ENCODE measurements at places on chromosomes 12 and 14.
A peak's percentile ranks its signal among the peaks of the same experiment; 100 is the strongest.

DNA sequence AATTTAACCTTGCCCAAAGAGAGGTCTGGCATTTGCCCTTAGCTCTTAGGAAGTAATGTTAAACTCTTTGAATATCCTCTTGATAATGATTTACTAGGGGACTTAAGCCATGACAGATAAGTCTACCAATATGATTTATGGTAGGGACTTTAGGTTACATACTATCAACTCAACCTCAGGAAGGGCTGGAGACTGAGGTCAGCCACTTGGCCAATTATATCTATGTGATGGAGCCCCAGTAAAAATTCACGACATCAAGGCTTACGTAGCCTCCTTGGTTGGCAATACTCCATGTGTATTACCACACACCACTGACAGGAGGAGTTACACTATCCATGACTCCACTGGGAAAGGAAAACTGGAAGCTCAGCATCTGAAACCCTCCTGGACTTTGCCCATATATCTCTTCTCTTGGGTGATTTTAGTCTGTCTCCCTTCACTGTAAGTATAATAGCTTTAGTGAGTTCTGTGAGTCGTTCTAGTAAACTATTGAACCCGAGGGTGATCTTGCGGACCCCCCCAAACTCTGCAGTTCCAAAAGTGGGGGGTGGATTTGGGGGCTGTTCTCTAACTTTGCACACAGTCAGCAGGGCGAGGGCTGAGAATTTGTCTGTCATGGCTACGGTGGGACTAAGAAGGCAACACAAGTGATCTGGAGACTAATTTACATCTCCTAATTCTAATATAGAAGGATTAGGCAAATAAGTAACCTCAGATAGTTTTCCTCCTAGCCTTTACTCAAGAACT is 62.3 kb downstream of the R3HDM2 start:
- no peak for DNase-seq

DNA sequence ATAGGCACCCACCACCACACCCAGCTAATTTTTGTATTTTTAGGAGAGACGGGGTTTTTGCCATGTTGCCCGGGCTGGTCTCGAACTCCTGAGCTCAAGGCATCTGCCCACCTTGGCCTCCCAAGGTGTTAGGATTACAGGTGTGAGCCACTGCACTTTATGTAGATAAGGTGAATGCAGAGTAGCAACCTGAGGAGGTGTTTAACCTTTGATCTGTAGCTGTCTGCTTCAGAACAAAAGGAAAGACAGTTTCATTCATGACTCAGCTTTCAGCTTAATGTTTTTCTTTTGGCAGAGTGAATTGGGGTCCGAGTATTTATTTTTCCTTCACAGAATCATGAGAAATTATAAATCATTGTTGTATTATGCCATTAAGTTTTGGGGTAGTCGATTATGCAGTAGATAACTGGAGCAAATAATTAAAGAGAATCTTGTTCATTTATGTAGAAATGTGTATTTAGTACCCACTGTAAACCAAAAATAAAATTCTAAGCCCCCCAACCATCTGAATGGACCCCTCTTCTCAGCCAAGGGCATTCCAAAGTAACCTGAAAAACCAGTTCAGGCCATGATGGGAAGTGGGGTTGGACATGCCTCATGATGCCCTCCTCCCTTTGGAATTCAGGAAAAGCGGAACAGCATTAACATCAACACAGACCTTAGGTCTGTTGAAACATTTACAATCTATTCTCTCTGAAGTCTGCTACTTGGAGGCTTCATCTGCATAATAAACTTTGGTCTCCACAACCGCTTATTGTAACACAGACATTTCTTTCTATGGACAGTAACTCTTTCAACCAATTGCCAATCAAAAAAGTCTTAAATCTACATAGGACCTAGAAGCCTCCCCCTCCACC is 10.7 kb upstream of the STX2 start:
- DNase-seq, result no peak

DNA sequence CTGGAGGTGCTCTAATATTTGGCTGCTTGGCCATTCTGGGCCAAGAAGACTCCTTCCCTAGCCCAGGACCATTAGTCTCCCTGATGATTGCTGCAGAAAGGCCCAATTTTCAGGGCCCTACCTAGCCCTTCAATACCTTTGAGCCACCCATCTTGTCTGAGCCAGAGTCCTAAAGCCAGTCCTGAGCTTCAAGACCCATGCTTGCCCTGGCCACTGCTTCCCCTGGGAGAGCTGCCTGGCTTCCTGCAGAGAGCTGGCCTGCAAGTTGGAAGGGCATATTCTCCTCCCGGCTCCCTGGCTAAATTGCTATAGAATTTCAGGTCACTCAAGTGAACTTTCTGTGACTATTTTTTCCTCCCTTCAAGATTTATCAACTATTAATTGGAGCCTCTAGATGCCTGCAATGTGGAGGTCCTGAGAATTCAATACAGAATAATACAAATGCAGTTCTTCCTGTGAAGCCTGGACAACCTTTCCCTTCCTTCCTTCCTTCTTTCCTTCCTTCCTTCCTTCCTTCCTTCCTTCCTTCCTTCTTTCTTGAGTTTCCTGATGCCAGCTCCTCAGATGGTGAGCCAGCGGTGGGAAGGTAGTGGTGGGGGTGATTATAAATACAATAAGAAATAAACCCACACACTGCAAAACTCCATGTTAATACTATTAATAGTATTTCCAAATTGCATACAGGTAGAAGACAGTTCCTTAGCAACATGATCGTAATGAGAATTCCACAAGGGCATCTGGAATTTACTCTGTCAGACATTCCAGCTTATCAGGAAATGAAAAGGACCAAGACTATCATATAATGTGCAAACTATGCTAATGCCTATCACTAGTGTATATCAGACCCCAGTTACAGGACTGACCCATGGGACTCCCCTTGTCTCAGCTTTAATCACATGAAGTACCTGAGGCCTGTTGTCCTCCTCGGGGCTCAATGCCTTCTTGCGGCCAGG is 108.1 kb downstream of the ZFP36L1 start:
- DNase-seq, result no peak

- DNase-seq, result peak; percentile 65
These were observed 69.6 kb downstream of the MOK start for GRCh38 chr14:102235275-102235897.

DNA sequence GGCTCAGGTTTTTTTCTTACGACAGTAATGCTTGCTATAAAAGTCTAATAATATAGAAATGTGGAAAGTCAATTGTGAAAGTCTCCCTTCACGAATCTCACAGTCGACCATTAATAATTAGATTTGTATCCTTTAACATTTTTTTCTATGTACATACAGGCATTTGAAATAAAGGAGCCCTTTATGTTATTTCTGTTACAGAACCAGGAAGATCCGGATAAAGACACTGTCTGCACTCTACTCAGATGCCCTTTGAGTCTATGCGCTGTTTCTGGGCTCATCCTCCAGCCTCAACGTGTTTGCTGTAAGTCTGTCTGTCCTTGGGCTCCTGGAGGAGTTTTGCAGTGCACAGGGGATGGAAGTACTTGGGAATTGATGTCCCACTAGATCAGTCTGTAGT is 212.2 kb upstream of the ATP2B1 start:
- DNase-seq, result no peak

DNA sequence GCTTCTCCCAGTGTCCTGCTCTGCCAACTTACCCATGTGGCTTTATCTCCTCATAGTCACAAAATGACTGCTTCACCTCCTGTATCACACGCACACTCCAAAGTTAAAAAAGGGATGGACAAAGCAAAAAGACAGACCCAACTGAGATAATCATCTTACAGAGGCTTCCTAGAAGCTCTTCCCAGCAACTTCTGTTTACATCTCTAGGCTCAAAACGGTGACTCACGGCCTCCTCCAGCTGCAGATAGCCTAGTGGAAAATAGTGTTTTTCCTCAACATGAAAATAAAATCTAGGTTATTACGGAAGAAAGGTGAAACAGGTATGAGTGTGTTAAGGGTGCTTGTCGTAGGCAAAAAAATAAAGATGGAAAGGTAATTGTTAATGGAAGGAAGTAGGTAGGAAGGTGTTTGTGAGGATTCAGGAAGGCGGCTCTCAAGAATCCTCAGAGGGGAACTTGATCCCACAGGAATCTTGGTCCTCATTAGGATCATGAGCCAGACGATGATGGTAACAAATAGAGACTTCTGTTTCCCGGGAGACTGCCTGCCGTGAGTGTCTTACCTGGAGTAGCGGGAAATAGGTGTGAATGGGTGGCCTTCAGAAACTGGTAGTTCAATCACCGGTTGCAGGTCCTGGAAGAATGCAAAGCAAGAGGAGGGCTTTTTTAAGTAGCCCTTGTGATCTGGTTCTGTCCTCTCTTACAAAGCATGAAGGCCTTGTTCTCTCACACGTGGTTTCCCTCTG is 487.5 kb upstream of the TMEM132C start:
- no peak for DNase-seq

DNA sequence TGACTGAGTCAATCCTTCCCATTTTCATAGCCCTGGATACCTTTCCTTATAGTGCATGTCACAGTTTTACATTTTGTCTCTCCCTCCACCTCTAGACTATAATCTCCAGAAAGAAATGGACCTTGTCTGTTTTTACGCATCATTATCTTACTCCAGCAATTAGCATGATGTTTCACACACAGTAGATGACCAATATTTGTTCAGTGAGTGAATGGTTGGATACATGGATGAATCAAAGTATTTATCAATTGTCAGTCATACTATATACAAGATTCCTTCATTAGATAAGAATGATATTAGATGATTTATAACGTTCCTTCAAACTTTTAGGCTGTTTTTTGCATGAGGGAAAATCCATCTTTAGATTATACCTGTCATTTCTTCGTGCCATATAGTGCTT is 61.1 kb downstream of the PTHLH start:
- no peak for DNase-seq

- no peak for DNase-seq
These were observed 119.1 kb upstream of the FAR2 start for GRCh38 chr12:29030006-29030405.

DNA sequence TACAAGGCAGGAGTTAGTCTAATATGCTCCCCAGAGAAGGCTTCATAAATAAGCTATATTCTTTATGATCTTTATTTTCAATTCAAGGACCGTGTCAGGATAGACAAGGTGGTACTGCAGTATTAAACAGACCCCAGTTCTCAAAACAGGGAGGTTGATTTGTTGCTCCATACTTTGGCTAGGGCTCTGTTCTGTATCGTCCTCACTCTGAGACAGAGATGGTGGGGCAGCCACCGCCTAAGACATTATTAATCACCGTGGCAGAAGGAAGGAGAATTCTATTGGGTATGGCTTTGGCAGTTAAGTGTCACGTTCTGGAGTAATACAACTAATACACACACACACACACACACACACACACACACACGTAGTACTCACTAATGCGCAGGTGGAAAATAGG is 117.0 kb upstream of the SLCO1C1 start:
- no peak for DNase-seq

- no peak for DNase-seq
These were observed 2.8 kb downstream of the VPS29 start for GRCh38 chr12:110498984-110499706.

DNA sequence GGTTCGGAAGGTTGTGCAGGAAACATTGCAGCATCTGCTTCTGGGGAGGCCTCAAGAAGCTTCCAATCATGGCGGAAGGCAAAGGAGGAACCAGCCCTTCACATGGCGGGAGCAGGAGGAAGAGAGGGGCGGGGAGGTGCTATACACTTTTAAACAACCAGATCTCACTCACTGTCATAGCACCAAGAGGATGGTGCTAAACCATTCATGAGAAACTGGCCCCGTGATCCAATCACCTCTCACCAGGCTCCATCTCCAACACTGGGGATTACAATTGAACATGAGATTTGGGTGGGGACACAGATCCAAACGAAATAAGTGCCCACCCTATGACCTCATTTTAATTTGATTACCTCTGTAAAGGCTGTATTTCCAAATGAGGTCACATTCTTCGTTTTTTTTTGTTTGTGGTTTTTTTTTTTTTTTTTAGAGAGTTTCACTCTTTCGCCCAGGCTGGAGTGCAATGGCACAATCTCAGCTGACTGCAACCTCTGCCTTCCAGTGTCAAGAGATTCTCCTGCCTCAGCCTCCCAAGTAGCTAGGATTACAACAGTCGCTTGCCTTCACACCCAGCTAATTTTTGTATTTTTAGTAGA is 11.4 kb upstream of the ORAI1 start:
- no peak for DNase-seq

DNA sequence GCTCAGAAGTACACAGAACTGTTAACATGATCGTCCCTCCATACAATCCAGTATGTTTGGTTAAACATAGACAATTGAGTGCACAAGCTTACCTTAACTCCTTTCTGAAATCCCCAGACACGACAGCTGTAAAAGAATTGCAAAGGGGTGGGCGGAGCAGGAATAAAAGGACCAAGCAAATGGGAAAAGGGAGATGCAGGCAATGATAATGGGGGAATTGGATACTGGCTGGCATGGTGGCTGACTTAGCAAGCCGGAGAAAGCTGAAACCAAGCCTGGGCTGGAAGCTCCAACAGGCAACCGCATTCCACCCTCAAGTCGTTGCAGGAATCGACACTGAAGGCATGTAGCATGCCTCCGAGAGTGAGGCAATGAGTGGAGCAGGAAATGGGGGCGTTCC is 96.8 kb upstream of the TMEM132C start:
- no peak for DNase-seq

DNA sequence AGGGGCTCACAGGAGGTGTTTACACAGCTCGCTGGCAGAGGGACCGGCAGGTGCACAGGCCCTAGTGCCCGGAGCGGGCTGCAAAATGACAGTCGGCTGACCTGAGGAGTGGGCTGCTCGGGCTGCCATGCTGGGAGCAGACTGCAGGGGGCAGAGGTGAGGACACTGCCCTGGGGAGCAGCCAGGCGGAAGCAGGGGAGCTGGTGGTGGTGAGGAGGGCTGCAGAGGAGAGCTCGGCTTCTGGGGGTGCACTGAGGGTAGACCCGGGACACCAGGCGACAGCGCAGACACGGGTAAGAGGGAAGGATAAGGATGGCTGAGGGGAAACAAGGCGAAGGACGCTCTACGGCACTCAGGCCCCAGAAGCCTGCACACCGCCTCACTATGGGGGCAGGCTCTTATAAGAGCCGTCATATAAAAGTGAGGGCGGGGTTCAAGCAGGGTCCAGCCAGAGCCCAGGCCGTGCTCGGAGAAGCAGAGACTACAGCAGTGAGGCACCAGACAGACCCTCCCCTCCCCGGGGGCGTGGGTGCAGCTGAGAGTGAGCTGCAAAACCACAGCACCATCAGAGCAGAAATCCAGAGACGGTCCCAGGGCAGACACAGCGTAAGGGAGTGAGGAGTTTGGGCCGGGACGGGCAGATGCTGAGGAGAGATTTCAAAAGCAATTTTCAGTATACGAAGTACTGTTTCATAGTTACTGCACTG is 62.5 kb downstream of the CCDC88C start:
- no peak for DNase-seq

DNA sequence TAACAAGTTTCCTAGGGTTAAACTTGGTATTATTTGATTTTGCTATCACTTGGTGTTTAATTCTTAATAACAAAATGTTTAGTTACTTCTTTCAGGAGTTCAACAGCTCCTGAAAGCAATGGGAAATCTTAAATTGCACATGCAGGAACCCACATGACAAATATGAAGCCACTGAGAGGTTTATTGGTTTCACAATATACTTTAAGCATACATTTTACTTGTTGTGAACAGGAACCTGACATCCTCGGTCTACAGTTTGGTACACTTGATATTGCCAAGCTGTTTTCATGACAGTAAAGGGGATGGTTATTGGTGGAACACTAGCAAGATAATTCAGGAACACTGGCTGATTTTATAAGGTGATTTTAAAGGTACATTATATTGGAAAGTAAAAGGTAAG is 46.2 kb downstream of the SLC38A1 start:
- peak; percentile 44 for DNase-seq

GRCh38 chr14:75147423-75148071 is 20.7 kb upstream of the NEK9 start:
- no peak for DNase-seq

All from CD4-positive, alpha-beta T cell treated with Interleukin-4 for 4 hours (primary cell).